ENCODE measurements at places on chromosomes 2 and 18.

- no peak for DNase-seq
Observed at GRCh38 chr2:122273785-122274419, 518.5 kb downstream of the TSN start.

- no peak for DNase-seq
Observed at GRCh38 chr2:85278361-85278760, 49.4 kb downstream of the TGOLN2 start.

DNA sequence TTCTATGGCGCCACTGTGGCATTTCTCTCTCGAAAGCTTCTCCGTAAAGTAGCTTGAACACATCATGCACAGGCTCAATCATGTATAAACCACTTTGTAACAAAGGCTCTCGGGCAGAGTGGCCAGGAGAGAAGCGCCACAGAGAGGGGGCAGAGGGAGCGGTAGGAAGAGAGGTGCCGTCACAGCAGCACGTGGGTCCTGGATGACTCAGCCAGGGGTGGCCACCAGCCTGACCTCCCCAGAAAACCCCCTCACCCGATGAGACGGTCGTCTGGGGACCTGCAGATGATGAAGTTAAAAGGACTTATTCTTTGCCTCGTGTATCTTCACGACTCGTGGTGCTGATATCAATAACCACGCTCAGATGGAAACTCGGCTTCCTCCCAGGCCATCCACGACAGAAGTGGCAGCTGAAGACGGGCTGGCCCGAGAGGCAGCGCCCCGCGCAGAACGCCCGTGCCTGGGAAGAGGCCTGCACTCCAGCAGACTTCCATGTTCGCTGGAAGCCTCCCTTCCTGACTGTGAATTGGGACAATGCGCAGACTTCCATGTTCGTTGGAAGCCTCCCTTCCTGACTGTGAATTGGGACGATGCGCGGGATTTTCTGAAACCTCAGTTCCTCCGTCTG, 46.4 kb upstream of the MTCL1 start:
- DNase-seq, result no peak

DNA sequence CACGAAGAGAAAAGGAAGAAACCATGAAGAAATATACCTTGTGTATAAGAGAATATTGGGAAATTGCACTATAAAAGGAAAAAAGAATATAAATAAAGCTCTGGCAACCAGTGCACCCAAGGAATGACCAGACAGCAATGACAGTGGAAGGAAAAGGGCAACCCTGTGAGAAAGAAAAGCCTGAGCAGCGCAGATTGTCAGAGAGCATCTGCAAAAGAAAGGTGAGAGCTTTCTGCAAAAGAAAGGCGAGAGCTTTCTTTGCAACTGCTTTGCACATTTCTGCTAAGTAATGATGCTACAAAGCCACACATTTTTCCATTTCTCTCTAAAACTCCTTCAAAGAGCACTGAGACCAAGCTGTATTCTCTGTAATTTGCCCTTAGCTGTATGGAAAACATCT, 83.6 kb downstream of the CTNNA2 start:
- DNase-seq, result no peak

GRCh38 chr2:128978212-128978611, 659.5 kb upstream of the HS6ST1 start:
- DNase-seq, result no peak

DNA sequence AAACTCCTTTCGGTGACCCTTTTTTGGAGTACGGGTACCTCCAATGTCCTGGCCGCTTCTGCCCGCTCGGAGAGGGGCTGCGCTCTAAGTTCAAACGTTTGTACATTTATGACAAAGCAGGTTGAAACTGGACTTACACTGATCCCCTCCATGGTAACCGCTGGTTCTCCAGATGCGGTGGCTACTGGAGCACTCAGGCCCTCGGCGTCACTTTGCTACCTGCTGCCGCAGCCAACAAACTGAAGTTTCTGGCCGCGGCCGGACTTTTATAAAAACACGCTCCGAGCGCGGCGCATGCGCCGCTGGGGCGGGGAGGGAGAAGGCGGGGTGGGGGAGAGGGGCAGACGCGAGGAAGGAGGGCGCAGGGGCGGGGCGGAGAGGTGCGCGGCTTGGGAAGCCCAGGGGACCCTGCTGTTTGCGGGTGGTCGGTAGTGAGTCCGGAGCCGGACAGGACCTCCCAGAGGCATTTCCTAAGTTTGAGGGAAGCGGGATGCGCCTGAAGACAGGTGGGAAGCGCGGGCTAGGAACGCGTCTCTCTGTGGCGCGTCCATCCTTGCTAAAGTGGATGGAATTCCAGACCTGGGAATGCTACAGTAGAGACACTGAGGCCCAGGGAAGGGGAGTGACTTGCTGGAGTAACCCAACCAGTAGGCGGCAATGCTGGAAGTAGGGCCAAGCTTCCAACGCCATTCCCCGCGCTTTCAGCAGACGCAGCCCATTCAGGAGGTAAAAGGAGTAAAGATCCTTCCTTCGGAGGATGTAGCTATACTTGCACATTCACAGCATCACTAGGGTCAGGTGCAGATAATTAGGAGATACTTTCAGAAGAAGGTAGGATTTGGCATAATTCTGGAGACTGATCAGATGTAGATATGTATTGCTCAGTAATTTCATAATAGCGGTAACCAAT, at the start of gene CXCR4:
Gene CXCR4, minus strand, starts transcription at position 241 of the 910 bp plus-strand sequence. Its CDS starts 89 bp downstream, at position 152.
- no peak for DNase-seq

DNA sequence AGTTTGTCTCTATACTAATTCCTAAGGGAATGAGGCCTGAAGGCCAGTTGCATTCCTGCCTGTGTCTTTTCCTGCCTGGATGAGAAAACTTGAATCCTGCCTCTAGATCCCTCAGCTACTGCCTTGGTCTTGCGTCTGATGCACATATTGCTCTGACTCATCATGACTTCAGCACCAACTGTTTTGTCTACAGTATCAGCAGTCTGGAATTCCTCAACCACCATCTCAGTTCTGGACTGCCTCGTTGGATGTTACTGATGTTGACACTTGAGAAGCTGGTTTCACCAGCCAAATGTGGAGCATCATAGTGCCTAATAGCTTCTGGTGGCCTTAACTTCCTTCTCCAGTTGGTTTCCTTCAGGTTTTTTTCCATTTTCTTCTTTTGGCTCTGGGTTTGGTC, 211.0 kb downstream of the CTNNA2 start:
- no peak for DNase-seq

GRCh38 chr2:207215308-207215707, 49.6 kb upstream of the KLF7 start:
- DNase-seq, result no peak

- peak; percentile 26 for DNase-seq
Observed at GRCh38 chr18:12455496-12455895, 47.8 kb downstream of the PRELID3A start.

GRCh38 chr2:50546790-50547189, 485.1 kb downstream of the NRXN1 start:
- DNase-seq, result no peak

DNA sequence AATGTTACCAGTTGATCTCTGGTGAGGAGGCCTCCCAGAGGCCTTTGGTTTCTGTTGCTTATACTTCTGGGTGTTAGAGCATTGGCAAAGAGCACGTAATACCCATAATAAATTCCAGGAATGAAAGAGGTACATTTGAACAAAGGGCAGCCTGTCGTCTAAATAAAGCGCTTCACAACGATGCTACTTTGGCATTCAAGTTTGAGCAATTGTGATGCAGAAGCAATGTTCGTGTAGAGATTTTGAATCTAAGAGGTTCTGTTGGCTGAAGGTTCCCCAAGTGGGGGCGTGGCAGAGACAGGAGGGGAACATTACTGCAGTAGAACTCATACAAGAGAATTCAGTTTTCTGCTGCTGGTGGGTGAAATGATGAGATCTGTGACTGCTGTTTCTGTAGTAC, 27.8 kb downstream of the ZNF532 start:
- DNase-seq, result no peak

DNA sequence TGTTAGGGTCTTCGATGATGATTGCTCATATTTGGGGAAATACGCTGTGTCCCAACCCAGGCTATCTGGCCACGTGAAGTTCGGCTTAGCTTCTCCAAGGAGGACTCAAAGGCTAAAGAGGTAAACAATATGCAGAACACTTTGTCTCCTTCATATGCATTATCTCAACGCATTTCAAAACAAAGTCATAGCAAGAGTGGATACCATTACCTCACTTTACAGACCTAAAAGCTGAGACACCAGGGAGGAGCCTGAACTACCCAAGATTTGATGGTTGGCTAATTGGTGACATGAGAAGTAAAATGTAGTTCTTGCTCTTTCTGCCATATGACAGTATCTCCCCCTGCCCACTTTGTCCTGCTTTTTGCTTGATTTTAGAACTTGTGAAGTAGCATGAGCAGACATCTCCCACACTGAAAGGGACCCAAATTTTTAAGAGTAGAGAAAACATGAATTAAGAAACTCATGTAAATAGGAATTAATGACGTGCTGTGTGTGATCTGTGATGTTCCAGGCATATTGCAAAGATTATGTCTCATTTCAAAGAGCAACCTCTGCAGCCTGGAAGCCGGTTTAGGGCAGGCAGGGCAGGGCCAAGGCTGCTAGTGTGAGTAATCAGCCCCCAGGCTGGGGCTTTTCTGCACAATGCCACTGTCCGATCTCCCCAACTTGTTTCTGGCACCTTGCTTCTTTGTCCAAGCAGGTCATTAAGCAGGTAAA, 144.5 kb downstream of the BCL11A start:
- DNase-seq, result no peak

DNA sequence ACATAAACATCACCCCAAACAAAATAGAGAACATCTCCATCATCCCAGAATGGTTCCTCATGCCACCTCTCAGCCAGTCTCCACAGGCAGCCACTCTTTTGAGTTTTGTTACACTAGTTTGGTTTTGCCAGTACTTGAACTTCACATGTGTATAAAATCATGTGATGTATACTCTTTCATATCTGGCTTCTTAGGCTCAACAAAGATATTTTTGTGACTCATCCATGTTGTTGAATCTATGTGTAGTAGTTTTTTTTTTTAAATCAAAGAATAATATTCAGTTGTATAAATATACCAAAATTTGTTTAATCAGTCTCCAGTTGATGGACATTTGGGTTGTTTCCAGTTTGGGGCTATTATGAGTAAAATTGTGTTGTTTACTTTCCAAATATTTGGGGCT, 75.9 kb downstream of the PMS1 start:
- DNase-seq, result no peak

GRCh38 chr2:112693596-112693995, 27.2 kb upstream of the NT5DC4 start:
- no peak for DNase-seq

DNA sequence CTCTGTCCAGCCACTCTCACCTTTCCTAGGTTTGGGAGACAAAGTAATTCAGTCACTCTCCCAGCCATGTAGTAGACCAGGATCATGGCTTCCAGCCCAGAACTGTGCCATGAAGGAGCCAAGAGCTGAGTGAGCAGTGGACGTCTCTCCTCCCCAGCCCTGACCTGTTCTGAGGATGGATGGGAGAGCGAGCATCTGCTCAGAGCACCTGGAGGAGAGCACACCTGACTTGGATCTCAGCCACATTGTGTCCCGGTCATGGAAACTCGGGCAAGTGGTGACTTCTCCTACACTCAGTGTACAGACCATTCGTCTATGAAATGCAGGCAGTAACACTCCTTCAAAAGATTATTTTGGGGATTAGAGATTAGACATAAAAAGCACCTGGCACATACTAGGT, 299.7 kb downstream of the TNS1 start:
- no peak for DNase-seq

GRCh38 chr18:5104246-5104645, 92.8 kb downstream of the AKAIN1 start:
- DNase-seq, result no peak

DNA sequence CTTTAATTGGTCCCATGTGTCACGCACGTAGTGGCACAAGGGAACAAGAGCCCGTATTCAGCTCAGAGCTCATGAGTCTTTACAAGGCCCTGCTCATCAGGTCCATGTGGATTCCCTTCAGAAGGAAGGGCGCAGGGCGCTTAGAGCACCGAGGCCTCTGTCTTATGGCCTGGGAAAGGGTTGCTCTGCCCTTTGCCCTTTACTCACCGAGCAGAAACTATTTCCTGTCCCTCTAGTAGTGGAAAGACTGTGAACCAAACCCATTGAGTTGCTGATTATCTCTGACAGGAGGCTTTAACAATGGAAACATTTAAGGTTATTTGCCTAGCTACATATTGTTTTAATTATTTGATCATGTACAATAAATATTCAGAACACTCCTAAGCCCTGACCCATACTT, 102.0 kb upstream of the ACAA2 start:
- DNase-seq, result no peak

DNA sequence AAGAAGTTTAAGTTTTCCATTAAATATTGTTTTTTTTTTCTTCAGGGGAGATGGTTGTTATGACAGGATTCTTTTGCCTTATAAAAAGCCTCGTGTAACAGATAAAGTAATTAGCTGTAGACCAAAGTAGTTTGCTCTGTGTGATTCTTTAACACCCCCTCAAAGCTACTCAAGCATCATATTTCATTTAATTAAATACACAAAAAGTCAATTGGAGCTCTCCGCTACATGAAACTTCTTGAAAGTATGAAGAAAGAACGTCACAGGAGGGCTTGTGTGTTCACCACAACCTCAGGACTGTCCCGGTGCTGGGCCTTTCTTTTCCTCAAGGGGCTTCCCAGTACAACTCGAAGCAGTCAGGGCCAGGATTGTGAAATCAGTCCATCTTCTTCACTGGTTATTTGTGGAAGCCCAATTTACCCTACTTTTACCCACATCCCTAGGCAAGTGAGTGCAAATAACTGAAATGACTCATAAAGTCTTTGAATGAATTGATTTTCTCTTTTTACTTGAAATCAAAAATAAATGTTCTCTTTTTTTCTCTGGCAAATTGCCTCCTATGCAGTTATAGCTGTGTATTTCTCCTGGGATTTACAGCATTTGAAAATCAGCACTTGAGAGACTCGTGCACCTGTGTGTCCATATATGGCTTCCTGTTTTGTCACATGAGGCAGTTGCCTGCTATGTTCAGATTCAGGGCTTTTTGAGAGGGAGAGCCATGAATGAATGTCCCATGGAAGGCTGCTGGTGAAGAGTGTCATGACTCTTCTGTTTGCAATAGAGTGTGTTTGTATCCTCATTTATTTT, 48.6 kb downstream of the LINC00305 start:
- no peak for DNase-seq

DNA sequence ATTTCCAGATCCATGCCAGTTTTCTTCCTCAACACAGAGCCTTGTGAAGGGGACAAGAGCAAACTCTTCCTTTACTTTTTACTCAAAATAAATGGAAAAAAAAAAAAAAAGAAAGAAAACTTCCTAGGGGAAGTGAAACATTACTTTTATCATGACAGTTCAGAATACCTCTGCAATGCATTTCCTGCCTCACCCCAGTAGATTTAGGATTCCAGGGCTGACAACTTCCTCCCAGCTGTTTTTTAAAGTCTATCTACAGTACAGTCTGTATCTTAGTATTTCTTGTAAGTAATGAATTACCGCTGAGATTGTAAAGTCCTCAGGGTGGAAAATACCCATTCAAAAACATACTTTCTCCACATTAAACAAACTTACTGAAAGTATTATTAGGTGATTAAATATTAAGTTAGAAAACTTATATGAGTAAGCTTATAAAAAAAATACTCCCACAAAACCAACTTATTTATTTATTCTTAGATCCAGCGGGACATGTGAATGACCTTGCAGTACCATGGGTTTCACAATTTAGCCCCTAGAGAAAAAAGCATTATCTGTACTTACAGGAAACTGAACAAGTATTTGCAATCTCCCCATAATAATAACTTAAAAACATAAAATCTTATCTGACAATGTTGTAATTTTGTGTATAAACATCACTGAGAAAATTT, 117.7 kb downstream of the RBMS1 start:
- peak; percentile 31 for DNase-seq

Measured in urinary bladder (tissue), 4 donors.